ENCODE measurements at places on chromosomes 7 and 10. TPM values are rescaled to one million over a fixed set of nuclear protein-coding genes. Genes with fewer than 3 reads are reported as not detected.

GRCh38 chr7:134374791-134375190 is 58.1 kb upstream of the SLC35B4 start:
- no peak for DNase-seq

- DNase-seq: no peak
These were observed 100.3 kb downstream of the FAS start for GRCh38 chr10:89090756-89091445.

Gene CLCN1
- polyA plus RNA-seq: not detected

Gene MYOF
- polyA plus RNA-seq: 98.4 TPM

DNA sequence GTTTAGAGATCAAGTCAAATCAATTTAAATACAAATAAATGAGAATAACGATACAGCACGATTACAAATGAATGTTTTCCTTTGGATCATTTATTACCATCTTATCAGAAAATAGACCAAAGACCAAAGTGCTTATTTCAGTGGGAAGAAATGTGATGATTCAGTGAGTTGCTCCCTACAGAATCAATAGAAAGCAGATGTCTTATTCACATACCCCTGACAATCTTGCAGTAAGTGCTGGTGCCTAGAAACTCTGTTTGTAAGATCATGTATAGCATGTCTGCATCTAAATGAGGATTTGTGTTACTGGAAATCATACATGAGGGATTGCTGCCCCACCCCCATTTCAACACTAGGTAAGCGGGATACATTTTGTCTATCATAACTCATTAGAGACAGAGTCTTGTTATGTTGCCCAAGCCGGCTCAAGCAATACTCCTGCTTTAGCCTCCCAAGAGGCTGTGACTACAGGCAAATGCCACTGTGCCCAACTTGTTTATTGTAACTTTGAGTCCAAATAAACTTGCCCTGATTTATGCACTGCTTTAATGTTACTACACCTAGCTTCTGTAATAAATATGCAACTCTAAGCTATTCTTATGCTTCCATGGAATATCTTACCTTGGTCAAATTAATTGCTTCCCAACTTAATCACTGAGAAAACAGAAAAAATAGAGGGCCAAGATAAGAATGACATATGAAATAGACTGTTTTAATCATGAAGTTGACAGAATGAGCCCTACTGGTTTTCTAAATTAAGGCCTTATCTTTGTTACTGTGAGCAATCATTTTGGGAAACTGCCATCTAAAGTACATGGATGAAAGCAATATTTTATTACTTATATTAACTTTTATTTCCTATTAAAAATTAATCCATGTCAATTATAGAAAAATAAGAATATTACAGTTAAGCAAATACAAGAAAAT is 82.5 kb downstream of the AHR start:
- DNase-seq: no peak

DNA sequence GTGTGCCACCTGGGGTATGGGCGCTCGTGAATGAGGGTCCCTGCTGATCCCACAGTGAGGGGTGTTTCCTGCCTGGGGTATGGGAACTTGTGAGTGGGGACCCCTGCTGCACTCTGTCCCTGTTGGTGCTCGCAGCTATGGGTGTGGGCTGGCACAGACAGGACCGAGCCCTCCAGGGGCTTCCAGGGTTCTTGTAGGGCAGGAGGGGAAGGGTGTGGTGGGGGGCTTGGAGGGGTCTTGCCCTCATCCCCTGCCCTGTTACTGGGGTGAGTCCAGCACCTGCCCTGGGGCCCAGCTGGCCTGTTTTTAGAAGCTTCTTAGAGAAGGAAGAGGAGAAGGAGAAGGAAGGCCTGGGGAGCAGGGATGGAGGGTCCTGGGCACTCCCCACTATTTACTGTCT is 377.0 kb upstream of the NUPR2 start:
- DNase-seq: no peak

DNA sequence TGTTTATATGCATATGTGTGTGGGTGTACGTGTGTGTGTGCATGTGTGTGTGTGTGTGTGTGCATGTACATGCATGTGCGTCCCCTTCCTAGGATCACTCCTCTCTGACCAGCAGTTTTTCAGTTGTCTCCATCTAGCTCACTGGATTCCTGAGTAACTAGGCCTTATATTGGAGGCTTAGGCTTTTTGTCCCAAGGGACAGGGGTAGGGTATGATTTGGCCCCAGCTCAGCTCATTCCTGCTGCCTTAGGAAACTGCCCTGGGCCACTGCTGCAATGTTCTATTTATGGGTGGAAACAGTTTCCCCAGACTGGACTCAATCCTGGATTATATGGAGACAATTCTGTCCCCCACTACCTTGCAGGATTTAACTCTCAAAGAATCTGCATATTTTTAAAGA is 68.8 kb upstream of the SDK1 start:
- no peak for DNase-seq

DNA sequence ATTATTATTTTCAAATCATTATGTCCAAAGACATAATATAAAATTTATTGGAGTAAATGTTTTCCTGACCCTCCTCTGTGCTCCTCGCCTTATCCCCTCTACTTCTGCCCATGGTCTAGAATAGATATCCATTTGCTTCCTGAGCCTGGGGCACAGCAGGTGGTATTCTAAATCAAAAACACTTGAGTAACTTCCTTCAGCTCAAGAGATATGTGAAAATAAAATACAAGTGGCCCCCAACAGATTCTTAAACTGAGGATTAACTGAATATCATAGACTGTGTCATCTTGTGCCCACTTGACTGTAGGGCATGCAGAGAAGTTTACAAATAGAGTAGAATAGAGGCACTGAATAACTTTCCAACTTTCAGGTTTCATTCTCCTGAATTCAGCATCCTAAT is 59.1 kb downstream of the HGF start:
- no peak for DNase-seq

- peak; percentile 99 for DNase-seq
These were observed 90.9 kb upstream of the SMNDC1 start for GRCh38 chr10:110395350-110396283.

DNA sequence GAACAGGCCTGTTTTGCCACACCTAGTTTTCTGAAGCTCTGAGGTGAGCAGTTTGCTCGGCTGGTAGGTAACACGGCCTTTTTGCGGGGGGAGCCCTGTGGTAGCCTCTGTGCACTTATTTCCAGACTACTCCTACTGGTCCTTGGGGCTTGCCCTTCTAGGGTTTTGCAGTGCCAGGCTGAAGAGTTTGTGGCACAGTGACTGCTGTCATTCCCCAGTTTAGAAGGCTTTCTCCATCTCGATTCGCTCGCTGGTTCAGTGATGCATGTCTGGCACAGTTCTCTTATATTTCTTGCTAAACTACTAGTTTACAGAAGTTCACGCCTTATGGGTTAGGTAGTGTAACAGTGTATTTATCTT is 711 bp downstream of the KIF20B start:
- no peak for DNase-seq

Gene CFAP46
- 0.98 TPM for polyA plus RNA-seq

- peak; percentile 38 for DNase-seq
These were observed 923 bp downstream of the TRIL start for GRCh38 chr7:28957064-28957750.

Gene ASIC3
- polyA plus RNA-seq: 0.70 TPM

Gene RADIL
- 1.8 TPM for polyA plus RNA-seq

DNA sequence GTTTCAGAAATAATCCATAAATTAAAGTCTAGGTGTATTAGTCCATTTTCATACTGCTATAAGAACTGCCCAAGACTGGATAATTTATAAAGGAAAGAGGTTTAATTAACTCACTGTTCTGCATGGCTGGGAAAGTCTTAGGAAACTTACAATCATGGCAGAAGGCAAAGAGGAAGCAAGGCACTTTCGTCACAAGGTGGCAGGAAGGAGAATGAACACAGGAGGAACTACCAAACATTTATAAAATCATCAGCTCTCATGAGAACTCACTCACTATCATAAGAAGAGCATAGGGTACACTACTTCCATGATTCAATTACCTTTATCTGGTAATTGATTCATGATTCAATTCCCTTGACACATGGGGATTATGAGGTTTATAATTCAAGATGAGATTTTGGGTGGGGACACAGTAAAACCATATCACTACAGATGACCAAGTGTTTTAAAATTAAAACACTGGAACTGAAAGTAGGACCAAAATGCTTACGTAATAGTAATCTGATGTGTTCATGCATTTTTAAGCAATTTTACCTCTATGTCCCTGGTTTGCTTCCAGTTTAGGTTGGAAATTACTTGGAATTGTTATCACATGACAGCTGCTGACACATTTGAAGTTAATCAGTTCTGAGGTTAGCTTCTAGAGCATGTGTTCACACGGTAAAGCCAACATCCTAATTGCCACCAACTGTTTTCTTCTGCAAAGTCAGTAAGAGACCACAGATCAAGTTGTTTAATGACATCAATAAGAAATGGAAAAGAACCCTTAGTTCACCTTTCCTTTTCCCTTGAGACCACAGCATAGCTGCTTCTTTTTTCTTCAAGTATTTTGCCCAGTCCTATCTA is 48.4 kb upstream of the SEMA3C start:
- DNase-seq: no peak

DNA sequence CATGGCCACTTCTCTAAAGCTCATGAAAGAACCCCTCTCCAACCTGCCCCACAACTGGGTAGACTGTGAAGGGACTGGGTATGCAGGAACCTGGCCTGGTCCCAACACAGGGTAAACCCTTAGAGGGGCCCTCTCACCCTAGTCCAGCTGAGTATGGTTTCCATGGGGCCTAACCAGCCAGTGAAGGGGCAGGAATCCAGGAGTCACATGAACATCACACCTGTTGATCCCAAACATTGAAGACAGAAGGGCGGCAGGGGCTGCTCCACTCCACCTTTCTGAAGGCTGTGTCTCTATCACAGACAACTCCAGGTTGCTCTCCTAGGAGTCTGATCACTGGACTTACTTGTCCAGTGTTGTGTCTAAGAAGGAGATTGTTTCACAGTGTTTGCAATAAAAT is 30.8 kb downstream of the GRID1 start:
- DNase-seq: no peak

DNA sequence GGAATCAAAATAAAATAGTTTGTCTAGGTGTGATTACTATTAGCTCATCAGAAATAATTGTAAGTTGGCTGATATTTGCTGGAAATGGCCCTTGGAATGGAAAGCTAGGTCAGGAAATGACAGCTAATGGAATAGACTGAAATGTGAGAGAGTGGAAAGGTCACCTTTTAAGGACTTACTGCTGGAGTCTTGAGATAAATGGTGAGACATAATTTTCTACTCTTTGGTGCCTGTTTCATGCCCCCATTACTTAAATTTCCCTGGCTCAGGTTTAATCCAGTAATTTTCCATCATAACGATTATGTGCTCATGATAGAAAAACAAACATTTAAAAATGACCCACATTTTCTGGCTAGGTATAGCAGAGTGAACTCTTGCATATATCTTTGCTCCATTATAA is 123.6 kb downstream of the ADAM22 start:
- DNase-seq: no peak

Gene INSYN2A
- polyA plus RNA-seq: 0.04 TPM

DNA sequence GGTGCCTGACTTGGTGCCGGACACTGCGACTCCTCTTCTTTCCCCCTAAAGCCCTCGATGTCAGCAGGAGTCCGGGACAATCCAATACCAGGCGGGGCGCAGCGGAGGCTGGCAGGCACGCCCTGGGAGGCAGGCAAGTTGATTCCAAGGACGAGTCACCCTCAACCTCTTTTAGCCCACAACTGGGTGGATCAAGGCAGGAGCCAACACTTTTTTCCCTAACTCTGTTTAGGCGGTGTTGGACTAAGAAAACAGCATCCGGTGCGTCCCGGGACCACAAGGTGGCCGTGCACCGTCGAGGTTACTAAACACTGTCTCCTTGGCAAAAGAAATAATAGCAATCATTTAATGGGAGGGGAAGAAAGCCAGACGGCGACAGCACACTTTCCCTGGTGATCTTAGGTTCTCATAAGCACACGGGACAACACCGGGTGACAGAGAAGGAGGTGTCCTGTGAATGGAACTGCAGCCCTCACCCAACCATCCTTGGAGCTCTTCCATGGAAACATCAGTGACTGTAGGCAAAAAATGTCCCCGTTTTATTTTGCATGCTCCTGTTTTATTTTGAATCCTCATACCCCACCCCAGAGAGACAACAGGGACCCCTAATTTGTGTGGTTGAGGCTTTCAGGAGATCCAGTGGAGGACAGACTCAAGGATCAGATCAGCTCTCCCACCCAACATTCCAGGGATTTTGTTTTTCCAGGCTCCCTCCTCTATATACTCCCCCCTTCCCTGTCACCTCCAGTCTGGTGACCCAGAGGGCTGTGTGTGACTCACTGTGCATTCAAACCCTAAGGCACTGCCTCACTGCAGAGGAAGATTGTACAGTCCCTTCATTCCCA is 1.3 kb upstream of the CALCR start:
- no peak for DNase-seq

DNA sequence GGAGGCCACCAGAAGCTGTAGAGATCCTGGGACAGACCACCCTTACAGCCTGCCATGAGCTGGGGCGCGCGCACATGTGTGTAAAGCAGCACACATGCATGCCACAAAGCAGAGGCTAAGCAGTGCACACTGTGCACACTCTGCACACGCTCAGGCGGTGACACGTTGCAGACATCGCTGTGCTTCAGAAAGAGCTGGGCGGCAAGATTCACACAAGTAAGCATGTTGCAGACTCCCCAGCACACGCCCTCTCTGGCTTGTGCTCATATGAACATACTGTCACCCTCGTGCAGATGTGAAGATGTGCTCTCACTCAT is 478.9 kb downstream of the DNAJB6 start:
- no peak for DNase-seq

GRCh38 chr10:95501203-95502094 is 59.7 kb downstream of the SORBS1 start:
- DNase-seq: no peak

GRCh38 chr10:131972474-131973071 is 9.2 kb downstream of the BNIP3 start:
- peak; percentile 46 for DNase-seq

GRCh38 chr7:4675771-4676367 is 6.2 kb upstream of the FOXK1 start:
- no peak for DNase-seq

GRCh38 chr7:52119537-52119936 is 802.9 kb upstream of the COBL start:
- peak; percentile 12 for DNase-seq

DNA sequence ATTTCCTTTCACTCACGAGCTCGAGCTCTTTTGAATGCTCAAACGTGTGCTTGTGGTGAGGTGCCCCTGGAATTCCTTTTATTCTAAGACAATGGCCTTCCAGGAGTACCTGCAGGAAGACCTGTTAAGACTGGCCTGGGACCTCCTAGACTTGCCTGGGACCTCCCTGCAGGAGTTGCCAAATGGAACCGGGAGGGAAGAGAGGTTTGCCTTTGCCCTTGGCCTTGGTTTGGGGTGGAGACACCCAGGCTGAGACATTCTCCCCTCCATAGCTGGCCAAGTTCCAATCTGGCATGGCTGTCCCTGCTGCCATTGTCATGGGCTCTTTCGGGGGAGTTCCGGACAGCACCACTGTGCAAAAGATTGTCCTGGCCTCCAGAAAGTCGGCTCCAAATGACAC is 39.7 kb downstream of the DNAJB12 start:
- DNase-seq: no peak

DNA sequence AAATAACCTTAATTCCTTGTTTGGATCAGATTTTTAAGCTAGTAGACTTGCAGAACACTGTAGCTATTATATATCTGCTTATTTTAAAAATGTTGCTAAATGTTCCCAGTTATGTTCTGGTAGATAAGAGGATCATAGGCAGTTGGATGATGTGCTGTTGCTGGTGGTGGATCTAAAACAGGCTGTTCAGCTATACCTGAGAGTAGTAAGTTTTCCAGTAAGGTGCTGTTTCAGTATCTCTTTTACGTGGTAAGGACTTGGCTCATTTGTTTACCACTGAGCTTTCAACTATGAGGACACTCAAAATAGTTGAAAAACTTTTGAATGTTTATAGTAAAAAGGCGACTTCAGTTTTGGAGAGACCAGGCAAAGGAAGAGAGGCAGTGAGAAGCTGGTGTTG is 180.9 kb downstream of the CDK14 start:
- DNase-seq: no peak

Gene CFTR
- polyA plus RNA-seq: 0.03 TPM

Gene POLR2J2
- polyA plus RNA-seq: 1.7 TPM

All from endothelial cell of umbilical vein (primary cell).